ENCODE measurements at places on chromosomes 6 and 20.

DNA sequence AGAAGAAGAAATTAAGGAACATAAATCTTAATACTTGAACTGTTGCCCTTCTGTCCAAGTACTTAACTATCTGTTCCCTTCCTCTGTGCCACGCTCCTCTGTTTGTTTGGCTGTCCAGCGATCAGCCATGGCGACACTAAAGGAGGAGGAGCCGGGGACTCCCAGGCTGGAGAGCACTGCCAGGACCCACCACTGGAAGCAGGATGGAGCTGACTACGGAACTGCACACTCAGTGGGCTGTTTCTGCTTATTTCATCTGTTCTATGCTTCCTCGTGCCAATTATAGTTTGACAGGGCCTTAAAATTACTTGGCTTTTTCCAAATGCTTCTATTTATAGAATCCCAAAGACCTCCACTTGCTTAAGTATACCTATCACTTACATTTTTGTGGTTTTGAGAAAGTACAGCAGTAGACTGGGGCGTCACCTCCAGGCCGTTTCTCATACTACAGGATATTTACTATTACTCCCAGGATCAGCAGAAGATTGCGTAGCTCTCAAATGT, 17.1 kb downstream of the IRF4 start:
- DNase-seq = no peak

GRCh38 chr6:49004801-49005200, 458.3 kb downstream of the MMUT start:
- DNase-seq = no peak

DNA sequence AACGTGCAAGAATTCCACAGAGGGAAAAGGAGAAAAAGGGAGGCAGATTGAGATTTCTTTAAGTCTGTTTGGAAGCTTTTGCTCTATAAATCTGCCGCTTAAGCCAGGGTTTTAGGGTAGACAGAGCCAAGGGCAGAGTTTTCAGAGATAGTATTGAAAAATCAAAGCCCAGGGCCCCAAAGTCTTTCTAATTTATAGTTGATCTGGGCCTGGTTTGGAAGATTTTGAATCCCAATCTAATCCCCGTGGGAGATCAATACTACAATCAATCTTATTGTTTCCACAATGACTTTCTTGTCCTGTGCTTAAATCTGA, 3.3 kb downstream of the BMP2 start:
- DNase-seq = no peak

DNA sequence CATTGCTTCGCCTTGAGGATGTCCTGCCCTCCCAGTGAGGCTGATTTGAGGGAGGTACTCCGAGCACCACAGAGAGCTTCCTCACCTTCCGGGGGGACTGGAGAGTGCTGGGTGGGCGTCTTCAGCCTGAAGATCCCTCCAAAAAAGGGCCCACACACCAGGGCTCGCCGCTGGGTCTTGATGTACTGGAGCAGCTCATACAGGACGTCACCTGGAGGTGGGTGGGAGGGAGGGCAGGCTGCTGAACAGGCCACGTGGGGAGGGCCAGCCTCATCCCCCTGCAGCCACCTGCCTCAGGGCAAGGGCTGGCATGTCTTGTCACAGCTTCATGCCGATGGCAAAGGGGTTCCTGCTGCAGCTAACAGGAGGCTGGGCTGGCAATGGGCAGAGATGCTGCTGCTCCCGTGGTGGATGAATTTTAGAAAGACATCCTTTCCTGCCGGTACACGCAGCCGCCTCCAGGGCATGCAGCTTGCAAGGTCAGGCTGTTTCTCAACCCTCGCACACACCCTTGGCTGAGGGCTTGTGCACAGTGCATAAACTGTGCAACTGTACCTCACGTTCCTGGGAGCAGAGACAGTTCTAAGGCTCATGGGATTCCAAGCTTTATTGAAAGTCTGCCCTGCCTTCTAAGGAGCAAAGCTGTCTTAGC, 14.0 kb downstream of the ETV7 start:
- no peak for DNase-seq

GRCh38 chr20:62662422-62662821, 20.1 kb downstream of the SLCO4A1 start:
- no peak for DNase-seq

- no peak for DNase-seq
Measured at GRCh38 chr6:158500016-158500735, 59.7 kb upstream of the TMEM181 start.

- DNase-seq = no peak
Measured at GRCh38 chr6:136696783-136697364, 95.4 kb downstream of the MAP3K5 start.

- no peak for DNase-seq
Measured at GRCh38 chr6:90288404-90288803, 8.2 kb downstream of the BACH2 start.

DNA sequence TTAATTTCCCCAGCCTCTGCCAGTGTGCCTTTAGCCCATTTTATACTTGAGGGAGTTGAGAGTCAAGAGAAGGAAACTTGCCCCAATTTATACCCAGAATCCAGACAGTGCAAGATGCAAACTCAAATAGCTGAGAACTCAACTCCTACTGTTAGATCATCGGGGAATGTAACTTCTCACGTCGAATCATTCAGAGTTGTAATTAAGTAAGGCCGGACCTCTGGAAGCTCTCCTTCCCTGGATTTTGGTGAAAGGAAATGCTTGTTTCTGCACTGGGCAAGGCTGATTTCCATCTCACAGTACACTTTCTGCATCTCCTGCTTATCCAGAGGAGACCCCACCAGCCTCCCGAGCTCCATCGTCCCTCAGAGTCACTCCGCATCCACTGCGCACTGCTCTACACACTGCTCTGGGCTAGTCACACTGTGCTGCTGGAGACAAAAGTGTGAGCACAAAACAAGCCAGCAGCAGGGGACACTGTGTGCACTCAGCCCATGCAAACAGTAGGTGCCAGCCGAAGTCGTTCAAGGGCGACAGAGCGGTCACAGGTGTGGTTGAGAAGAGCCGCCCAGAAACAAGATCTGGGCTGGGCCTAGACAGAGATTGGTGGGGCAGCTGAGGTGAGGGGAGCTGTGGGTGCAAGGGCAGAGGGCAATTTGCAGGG, 150.4 kb upstream of the QKI start:
- DNase-seq = peak; percentile 19

GRCh38 chr6:44243345-44243744, 3.6 kb upstream of the HSP90AB1 start:
- no peak for DNase-seq

DNA sequence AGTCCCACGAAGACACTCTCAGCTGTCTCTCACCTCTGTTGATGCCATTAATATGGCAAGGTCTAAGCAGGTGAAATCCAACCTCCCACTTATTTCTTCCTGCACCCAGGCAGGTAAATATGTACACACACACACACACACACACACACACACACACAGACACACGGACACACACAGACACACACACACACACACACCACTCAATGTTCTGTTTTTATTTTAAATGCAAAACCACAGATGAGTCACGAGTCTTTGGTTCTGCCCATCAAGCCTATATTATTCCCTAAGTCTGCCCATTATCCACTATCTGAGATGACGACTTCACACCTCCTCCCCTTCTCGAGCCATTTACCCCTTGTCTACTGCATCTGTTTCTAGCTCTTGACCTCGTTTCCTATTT, 344.7 kb downstream of the CDH26 start:
- no peak for DNase-seq

DNA sequence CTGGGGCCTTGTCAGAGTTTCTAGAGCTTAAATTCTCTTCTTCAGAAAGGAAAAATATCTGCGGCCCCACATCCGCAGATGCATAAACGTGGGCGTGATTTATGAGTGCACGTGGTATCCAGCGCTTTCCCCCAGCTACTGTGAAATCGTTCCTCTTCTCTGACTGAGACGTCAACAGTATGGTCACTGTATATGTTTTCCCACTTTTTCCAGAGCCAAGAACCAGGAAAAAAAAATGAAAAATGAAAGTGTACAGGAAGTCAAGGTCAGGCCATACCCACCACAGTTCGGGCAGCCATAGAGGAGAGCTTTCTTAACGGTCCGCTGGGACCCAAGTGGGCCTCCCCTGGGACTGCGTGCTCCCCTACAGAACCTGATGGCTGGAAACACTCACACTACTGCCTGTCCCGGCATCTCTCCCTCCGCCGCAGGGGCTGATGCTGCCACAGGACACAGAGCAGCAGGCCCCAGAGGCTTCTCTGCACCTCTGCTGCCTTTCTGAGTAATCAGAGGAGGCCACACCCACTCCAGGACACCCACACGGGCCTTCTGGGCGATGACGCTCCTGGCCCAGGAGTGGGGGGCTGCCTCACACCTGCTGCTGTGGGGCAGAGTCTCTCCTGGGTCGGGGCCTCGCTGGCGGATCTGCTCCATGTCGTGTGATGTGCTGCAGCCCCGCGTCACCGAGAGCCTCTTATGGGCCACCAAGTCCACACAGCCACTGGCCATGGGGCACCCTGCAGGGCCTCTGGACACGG, 16.4 kb upstream of the STX16 start:
- no peak for DNase-seq

GRCh38 chr6:2823104-2823850, 18.4 kb downstream of the SERPINB1 start:
- no peak for DNase-seq

DNA sequence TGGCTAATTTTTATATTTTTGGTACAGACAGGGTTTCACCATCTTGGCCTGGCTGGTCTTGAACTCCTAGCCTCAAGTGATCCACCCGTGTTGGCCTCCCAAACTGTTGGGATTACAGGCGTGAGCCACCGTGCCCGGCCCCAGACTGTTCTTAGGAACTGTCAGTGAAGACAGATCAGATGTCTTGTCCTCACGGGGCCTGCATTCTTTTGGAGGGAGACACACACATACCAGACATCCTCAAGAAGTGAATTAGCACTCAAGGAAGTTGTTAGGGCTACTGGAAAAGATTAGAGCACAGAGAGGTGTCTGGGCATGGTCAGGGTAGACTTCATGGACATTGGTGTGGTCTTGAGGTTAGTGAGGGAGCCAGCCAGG, 10.3 kb upstream of the LPIN3 start:
- DNase-seq = no peak

DNA sequence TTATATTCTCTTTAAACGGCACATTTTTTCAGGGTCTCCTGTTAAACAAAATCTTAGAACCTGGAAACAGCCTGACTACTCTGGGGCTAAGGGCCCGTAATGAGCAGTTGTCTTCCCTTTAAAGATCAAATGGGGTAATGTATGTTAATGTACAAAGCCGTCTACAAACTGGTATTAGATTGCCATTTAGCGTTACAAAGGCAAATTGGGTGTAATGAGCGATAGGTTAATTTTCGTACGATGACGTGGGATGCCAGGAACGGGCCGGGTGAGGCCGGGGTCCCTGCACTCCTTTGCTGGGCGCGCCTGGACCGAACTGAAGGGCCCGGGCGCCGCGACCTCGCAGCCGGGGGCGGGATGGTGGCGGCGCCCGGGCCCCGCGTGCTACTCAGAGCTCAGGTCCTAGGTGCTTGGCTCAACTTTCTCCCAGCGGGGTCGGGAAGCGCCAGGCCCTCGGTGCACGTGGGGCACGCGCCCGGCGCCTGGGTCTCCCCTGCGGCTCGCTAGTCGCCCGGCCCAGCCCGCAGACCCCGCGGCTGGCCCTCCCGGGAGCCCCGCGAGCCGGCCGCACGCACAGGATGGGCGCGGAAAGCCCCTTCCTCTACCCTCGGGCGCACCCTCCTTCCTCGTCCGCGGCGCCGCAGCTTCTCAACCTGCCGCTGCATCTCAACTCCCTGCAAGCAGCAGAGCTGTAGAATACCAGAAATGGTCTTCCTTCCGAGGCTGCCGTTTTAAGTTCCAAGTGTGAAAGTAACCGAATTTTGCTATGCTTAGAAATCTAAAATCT, 5.9 kb downstream of the NKX2-4 start:
- no peak for DNase-seq
